Suppressor macrophage treated with lipopolysaccharide for 4 hours (primary cell): ENCODE measurements at places on chromosomes 4 and X.

DNA sequence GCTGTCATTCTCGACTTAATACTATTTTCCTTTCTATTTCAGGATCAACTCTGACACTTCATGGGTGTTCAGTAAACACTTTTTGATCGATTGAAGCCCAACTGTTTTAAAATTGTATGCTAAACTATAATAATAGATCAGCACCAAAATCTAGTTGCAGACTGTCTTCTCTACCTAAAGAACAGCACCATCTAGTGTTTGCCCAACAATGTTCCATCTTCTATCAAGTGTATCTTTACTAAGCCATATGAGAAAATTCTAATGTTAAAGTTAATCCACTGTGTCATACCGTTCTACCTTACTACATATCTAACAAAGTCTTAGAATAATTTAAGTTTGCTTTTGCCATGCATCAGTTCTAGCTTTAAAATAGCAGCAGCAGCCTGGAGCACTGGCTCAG lies 113.0 kb upstream of the PRDX4 start:
- DNase-seq: peak; percentile 20

GRCh38 chr4:76023389-76023788 lies at the start of gene CXCL10:
Gene CXCL10, minus strand, starts transcription at chr4:76023497. Its CDS starts 66 bp downstream, at chr4:76023431.
- DNase-seq: peak; percentile 94

DNA sequence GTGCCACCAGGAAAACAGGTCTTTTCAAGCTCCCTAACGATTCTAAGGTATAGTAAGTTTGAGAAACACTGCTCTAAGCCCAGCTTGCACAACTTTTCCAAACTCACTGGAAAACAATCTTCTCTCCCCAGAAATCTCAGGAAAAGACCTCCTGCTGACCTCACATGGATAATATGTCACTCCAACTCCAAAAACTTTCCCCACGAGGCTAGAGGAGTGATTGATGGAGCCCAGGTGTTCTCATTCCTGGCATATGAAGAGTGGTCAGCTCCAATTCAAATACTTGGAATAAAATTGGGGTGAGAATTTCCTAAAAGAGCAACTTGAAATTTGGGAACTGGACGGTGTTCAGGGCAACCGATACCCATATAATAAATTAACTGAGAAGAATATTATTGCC lies 299.9 kb downstream of the PPP4R3C start:
- DNase-seq: no peak

DNA sequence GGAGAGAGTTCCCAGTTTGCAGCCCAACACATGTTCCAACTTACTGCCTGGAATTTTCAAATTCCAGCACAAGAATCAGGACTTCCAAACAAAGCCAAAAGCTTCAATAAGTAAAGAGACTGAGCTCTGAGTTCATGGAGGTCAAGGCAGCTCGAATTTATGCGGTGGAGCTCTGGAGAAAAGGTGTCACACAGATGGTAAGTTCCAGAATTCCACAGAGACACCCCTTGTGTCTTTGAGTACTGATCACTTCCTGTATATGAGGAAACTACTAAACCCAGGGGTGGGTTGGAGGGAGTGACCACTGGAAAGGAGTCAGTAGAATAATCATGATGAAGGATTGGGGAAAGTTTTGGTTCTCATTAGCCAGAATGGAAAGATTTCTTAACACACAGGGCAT lies 118.5 kb upstream of the GUCY1A1 start:
- no peak for DNase-seq

DNA sequence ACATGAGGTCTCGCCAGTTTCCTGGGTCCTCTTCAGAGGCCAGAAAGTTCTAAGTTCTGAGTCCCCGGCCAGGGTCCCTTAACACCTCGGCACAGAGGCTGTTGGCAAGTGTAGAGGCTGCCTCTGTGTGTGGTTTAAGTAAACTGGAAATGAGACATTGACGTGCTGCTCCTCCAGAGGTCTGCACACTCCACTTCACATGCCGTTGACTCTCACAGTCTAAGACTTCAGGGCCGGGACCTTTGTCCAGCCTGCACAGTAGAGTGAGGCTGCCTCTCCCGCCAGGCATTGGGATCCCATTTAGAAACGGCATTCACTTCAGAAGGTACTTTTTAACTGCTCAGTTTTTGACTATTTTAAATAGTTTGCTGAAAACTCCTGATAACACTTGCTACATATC lies 10.6 kb upstream of the TADA2B start:
- DNase-seq: no peak

DNA sequence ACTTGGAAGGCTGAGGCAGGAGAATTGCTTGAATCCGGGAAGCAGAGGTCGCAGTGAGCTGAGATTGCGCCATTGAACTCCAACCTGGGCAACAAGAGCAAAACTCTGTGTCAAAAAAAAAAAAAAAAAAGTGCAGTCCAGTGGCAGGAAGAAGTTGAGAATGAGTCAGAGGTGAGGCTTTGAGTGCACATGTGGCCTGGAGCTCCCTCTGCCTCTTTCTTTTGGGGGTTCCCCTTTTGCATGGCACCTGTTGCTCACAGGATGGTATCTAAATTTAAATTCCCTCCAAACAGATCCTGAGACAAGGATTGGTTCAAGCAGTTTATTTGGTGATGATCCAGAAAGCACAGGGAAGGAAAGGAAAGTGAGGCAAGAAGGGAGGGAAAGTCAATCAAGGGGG lies 151.4 kb upstream of the STX18 start:
- DNase-seq: peak; percentile 5
